ENCODE measurements at places on chromosomes 4 and X. TPM values are rescaled to one million over a fixed set of nuclear protein-coding genes. Genes with fewer than 3 reads are reported as not detected.

- no peak for DNase-seq
Measured at GRCh38 chr4:112513971-112514646, 1.9 kb downstream of the NEUROG2 start.

- DNase-seq = no peak
Measured at GRCh38 chr4:97279391-97279790, 863.9 kb downstream of the STPG2 start.

DNA sequence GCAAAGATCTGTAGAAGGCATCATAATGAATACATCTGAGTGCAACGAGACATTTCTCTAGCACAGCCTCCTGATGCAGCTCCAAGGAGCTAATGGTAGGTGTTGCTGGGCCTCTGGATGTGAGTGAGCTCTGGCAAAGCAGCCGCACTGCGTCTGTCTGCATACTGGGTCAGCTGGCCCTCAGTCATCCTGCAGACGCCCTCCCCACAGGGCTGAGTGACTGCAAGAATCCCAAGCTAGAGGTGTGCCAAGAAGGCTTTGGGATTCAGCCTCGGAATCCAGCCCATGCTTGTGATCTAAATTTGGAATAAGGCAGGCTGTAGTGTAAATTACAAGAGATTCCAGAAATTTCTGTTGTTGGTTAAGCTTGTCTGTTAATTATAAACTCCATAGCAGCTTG is 18.5 kb downstream of the HERC3 start:
- no peak for DNase-seq

DNA sequence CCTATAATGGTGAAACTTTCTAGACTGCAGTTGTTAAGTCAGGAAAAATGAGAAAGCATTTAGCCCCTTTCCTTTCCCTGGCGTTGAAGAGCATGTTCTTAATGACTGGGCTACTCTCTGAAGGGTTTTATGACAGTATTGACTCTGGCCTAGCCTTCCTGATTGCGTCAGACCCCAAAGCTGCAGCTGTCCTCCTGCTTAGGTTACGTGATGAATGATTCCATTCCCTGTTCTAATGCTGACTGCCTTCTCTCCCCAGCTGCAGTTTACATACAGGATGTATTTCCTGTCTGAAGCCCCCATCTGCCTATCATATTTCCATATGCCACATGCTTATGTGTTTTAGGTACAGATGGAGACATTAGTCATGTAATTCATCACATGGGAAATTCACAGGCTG is 105.8 kb upstream of the EGFL6 start:
- no peak for DNase-seq

The EDA gene
- 3.1 TPM for total RNA-seq

GRCh38 chrX:113833096-113834055 is 750.5 kb upstream of the HTR2C start:
- no peak for DNase-seq

DNA sequence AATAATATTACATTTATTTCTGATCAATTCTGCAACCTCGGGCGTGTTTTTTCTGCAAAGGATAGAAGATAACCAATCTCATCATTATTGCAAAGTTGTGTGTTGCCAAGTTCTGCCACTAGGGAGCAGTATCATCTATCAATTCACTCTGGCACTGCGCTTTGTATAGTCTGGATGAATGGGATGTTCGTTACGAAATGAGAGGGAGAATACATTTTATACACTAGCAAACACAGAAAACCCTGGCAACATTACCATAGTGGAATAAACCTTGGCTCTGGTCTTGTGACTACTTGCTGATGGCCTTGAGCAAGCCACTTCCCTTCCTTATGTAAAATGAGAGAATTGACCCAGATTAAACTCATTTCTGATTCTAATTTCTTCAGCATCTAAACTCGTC is 97.5 kb upstream of the ZNF518B start:
- DNase-seq = no peak

The BEND4 gene
- total RNA-seq = not detected
